Renal pelvis (tissue), 12 donors: ENCODE measurements at places on chromosomes 3 and 15.

- DNase-seq, result no peak
Measured at GRCh38 chr3:141646760-141647561, 91.1 kb upstream of the RNF7 start.

GRCh38 chr3:186700267-186700666 is 16.9 kb upstream of the KNG1 start:
- DNase-seq, result no peak

DNA sequence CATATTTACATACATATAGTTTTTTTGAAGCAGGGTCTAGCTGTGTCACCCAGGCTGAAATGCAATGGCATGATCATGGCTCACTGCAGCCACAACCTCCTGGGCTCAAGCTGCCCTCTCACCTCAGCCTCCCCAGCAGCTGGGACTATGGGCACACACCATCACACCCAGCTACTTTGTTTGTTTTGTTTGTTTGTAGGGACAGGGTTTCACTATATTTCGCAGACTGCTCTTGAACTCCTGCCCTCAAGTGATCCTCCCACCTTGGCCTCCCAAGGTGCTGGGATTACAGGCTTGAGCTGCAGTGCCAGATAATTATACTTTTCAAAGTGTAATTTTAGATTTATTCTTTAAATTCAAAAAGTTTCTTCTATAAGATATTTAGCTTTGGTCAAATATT is 10.2 kb downstream of the GTF2A2 start:
- DNase-seq, result no peak

GRCh38 chr3:39011191-39011736 is 40.5 kb downstream of the SCN11A start:
- DNase-seq, result no peak

- no peak for DNase-seq
Measured at GRCh38 chr3:82587174-82587573, 825.7 kb upstream of the GBE1 start.

- DNase-seq, result no peak
Measured at GRCh38 chr3:40969756-40970466, 229.4 kb upstream of the CTNNB1 start.

DNA sequence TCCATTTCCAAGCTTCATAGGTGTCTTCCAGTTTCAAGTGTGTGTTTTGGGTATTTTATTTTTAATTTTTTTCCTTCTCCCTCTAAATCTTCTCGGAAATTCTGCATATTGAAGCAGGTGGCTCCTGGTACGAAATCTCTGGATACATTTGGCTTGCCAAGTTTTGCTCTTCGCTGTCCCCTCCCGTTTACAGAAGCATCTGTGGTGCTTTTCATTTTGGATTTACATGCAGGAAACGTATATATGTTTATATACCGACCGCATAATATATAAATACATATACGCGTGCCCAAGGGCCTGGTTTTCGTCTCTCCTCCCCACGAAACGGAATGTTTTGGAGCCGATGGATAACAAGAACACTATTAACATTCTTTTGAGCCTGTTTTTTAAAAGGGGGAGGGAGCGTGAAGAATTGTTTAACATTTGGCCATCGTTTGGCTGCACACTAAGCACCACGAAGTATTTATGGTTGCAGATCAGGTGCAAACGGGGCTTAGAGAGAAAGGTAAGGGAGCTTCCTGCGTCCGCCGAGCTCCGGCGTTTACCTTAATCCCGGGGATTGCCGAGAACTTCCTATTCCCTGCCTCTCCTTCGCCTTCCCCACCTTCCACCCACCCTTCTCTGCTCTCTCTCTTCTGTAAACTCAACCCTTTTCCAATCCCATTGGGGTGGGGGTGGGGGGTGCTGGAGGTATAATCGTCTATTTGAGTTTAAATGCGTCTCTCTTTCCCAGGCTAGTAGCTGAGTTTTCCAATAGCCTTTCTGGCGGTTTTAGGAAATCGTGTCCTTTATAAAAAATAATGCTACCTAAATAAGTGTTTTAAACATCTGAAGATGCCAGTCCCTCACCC is 1.1 kb upstream of the NLGN1 start:
- DNase-seq, result peak; percentile 9

- DNase-seq, result no peak
Measured at GRCh38 chr3:124605781-124606579, 124.3 kb upstream of the UMPS start.

GRCh38 chr3:29144807-29145206 is 136.1 kb upstream of the RBMS3 start:
- DNase-seq, result peak; percentile 63

GRCh38 chr3:56799251-56799882 is 2.4 kb downstream of the ARHGEF3 start:
- DNase-seq, result peak; percentile 73

DNA sequence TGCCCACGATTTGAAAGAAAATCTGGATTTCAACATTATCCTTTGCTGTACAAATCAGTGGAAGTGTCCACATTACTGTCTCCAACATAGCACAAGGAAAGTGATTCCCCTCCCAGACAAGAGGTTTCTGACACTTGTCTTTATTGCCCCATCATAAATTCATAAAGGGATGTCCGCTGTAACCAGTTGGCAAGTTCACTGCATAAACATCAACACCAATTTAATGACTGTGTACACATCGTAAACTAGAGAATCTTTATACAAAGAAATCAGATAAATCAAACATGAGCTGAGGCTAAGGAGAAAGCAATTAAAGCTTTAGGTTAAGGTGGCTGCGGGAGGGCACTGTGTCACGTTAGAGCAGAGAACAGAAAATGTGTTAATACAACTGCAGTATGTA is 129.8 kb downstream of the MEIS2 start:
- no peak for DNase-seq

GRCh38 chr3:74839566-74839965 is 225.1 kb upstream of the CNTN3 start:
- no peak for DNase-seq

- peak; percentile 64 for DNase-seq
Measured at GRCh38 chr15:70259028-70259424, 161.3 kb upstream of the TLE3 start.

DNA sequence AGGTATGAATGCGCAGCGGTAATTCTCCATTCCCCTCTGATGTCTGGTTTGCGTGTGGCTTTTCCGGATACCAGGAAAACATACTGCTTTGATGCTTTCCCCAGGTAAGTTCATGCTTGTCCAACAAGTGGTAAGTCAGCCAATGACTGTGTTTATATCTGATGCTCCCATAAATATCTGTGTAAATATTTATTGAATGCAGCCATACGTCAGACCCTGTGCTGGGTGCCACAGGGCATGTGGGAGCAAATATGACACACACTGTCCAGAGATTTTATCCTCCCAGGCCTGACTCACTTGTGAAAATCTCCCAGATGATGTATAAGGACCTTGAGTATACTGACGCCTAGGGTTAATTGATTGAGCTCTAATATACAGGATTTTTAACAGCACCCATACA is 29.6 kb upstream of the CEMIP start:
- no peak for DNase-seq

- no peak for DNase-seq
Measured at GRCh38 chr15:62834686-62835329, 207.7 kb upstream of the TPM1 start.

- DNase-seq, result no peak
Measured at GRCh38 chr3:30747771-30748281, 141.4 kb downstream of the TGFBR2 start.

DNA sequence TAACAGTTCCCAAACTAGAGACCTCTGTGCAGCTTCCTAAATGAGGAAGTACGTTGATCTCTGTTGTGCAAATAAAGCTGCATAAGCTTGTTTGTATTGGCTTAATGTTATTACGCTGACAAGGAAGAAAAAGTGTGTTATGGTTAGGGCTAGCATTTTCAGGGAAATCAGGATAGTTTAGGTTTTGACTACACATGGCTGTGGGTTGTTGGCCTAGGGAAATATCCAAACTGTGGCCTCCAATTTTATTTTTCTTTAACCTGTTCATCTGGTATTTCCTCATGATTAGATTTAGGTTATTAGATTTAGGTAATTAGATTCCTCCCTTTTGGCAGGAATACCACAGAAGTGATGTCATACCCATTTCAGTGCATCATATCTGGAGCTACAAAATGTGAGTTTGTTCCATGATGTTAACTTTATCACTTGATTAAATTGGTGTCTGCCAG is 8.7 kb upstream of the MCCC1 start:
- no peak for DNase-seq

DNA sequence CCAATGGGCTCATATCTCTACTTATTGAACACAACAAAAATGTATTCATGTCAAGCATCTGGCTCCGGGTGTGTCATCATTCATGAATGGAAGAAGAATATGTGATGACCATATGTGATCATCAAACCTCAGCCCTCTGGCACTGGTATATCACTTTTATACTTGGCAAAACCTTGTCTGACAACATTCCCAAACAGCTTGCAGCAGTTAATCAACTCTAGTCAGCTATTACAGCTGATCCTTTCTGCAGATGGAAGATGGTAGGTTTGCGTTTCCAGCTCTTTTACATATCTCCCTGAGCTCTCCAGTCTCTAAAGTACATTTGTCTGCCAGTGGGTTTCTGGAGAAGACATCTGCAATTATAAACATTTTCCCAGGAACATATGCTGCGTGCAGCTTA is 6.6 kb downstream of the PLSCR5 start:
- DNase-seq, result no peak
